ENCODE measurements at places on chromosomes 5 and 9.

GRCh38 chr5:38731461-38731860 lies 114.4 kb upstream of the OSMR start:
- no peak for DNase-seq

- DNase-seq: no peak
Measured at GRCh38 chr9:133918111-133918813, 73.9 kb downstream of the VAV2 start.

- DNase-seq: no peak
Measured at GRCh38 chr9:75685062-75685461, 205.4 kb upstream of the PCSK5 start.

DNA sequence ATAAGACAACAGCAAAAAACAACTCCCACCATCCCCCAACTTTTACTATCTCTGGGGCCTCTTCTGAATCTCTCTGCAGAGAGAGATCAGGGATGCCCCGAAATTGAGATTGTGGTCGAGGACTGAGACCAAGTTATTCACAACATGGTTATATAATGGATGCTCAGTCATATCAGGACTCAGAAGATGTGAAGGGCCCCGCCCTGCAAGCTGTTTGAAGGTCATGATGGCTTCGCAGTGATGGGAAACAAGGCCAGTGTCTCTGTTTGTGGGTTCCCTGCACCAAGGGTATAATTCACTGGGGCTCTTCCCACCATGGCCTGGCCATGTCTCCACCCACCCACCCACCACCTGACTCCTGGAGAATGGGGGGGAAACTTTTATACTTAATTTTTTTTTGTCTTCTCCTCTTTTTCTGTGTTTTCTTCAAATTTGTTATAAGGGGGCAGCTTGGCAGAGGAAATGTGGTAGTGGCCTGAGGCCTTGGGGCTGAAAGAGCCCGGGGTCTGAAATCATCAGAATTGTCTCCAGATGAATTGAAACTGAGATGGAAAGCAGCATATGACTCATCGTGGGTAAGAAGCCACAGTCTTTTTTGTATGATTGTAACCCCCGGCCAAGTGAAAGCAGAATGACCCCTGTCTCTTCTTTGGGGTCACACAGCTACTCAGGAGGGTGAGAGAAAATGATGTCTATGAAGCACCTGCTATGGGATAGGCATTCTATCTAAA lies 15.0 kb upstream of the TEX48 start:
- peak; percentile 92 for DNase-seq

GRCh38 chr9:110049699-110050450 lies 158.1 kb downstream of the C9orf152 start:
- DNase-seq: peak; percentile 47

- no peak for DNase-seq
Measured at GRCh38 chr5:55071413-55071812, 31.0 kb upstream of the GZMA start.

DNA sequence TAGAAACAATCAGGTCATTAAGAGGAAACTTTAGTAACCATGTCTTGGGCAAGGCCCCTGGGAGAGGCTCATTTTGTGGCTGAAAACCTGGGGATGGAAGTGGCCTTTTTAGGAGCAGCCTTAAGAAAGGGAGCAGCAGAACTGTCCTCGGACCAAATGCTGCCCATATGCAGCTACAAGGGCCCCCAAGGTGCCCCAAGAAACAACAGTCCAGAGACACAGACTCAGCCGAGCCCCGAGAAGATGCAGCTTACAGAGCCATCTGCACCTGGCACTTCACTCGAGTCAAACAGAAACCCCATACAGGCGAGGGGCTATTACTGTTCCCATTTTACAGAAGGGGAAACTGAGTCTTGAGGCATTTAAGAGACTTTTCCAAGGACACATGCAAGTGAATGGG lies 58.0 kb downstream of the COL23A1 start:
- DNase-seq: no peak

- no peak for DNase-seq
Measured at GRCh38 chr9:33289496-33289895, 820 bp upstream of the NFX1 start.

GRCh38 chr5:136309376-136309775 lies 56.0 kb downstream of the TRPC7 start:
- no peak for DNase-seq

- no peak for DNase-seq
Measured at GRCh38 chr5:167447466-167448375, 843.7 kb upstream of the WWC1 start.

GRCh38 chr9:135960411-135961276 lies 529 bp downstream of the UBAC1 start:
- DNase-seq: no peak

DNA sequence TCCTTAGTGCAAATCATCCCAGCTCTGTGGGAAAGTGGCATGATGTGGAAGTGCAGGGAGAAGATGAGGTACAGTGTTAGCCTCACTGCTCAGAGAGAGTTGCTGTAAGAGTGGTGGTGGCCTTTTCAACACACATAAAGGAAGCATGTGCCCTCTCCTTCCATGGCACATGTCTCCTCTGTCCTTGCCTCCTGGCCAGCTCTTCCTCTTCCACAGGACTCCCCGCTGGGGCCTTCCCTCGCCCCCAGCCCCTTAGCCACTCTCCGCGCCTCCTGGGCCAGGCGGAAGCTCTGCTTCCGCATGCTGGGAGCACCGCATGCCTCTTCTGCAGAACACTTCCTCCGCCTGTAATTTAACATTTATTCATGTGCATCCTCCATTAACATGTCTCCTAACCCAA lies 4.8 kb upstream of the KCNMB1 start:
- no peak for DNase-seq
